Naive thymus-derived CD4-positive, alpha-beta T cell (primary cell): ENCODE measurements at places on chromosomes 3 and 15. TPM values are rescaled to one million over a fixed set of nuclear protein-coding genes. Genes with fewer than 3 reads are reported as not detected.

DNA sequence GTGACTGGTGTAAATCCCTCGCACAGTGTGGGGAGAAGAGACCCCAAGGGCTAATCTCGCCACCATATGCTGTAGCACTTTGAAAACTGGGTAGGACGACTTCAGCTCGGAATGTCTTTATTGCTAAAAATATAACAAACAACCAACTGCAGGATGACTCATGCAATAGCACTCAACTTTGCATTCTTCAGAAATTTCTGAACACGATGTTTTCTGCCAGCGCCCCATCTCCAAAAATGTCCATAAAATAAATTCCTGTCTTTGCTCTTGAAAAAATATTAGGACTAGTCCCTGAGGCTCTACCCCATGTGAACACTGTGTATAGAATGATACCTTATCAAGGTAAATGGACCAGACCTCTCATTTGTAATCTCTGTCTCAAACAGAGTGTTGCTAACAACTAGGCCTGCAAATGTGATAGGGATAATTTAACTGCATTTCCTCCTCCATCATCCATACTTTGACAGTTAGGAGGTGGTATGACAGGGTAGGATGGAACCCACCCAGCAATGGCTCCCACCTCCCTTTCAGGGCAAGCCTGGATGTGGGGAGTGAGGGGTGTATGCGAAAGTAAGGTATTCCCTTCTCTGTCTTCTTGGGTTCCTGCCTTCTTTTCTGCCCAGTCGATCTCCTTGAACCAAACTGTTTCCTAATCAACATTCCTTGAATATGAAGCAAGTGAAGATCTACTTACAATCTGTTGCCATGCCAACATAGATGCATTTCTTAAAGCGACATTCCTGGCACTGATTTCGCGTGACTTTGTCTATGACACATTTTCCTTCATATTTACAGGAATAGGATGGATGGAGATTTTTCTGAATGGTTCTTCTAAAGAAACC, 201.1 kb downstream of the NR1D2 start:
- no peak for DNase-seq
- H3K27me3 ChIP-seq, result no peaks in the 10 kb centered on the region
- no peak overlapping the region for H3K4me3 ChIP-seq
- no peaks in the 10 kb centered on the region for H3K4me1 ChIP-seq

- no peaks in the 10 kb centered on the region for H3K4me1 ChIP-seq
- H3K27me3 ChIP-seq, result no peaks in the 10 kb centered on the region
- no peak for DNase-seq
- no peak overlapping the region for H3K27ac ChIP-seq
- no peaks in the 10 kb centered on the region for H3K36me3 ChIP-seq
Measured at GRCh38 chr15:26757141-26757540, 15.7 kb downstream of the GABRB3 start.

- H3K4me1 ChIP-seq, result no peaks in the 10 kb centered on the region
- no peak overlapping the region for H3K27ac ChIP-seq
Measured at GRCh38 chr3:155179966-155180757, 100.0 kb downstream of the MME start.

- no peaks in the 10 kb centered on the region for H3K36me3 ChIP-seq
- no peak for DNase-seq
- H3K27ac ChIP-seq, result no peak overlapping the region
- no peaks in the 10 kb centered on the region for H3K4me1 ChIP-seq
Measured at GRCh38 chr3:36714343-36715086, 49.8 kb downstream of the DCLK3 start.

GRCh38 chr3:197353867-197354567, 55.6 kb upstream of the DLG1 start:
- no peaks in the 10 kb centered on the region for H3K27me3 ChIP-seq
- no peak overlapping the region for H3K27ac ChIP-seq
- H3K4me1 ChIP-seq, result no peaks in the 10 kb centered on the region
- DNase-seq, result no peak
- no peaks in the 10 kb centered on the region for H3K36me3 ChIP-seq

- H3K4me1 ChIP-seq, result no peaks in the 10 kb centered on the region
- H3K36me3 ChIP-seq, result no peaks in the 10 kb centered on the region
- no peak overlapping the region for H3K27ac ChIP-seq
- no peak overlapping the region for H3K4me3 ChIP-seq
- no peak for DNase-seq
- H3K27me3 ChIP-seq, result no peaks in the 10 kb centered on the region
Measured at GRCh38 chr3:149516920-149517319, 42.4 kb downstream of the TM4SF4 start.

GRCh38 chr3:124346487-124346886, 354.6 kb upstream of the ROPN1 start:
- no peak for DNase-seq
- no peaks in the 10 kb centered on the region for H3K27me3 ChIP-seq
- no peaks in the 10 kb centered on the region for H3K36me3 ChIP-seq
- H3K27ac ChIP-seq, result no peak overlapping the region

GRCh38 chr3:77605308-77605707, 565.4 kb downstream of the ROBO2 start:
- no peak for DNase-seq
- H3K36me3 ChIP-seq, result no peaks in the 10 kb centered on the region
- H3K27ac ChIP-seq, result no peak overlapping the region
- no peaks in the 10 kb centered on the region for H3K4me1 ChIP-seq

GRCh38 chr15:100018191-100018590, 285.0 kb upstream of the LYSMD4 start:
- DNase-seq, result no peak
- H3K4me3 ChIP-seq, result no peak overlapping the region
- no peaks in the 10 kb centered on the region for H3K27me3 ChIP-seq
- H3K27ac ChIP-seq, result no peak overlapping the region
- H3K36me3 ChIP-seq, result no peaks in the 10 kb centered on the region
- H3K4me1 ChIP-seq, result no peaks in the 10 kb centered on the region

DNA sequence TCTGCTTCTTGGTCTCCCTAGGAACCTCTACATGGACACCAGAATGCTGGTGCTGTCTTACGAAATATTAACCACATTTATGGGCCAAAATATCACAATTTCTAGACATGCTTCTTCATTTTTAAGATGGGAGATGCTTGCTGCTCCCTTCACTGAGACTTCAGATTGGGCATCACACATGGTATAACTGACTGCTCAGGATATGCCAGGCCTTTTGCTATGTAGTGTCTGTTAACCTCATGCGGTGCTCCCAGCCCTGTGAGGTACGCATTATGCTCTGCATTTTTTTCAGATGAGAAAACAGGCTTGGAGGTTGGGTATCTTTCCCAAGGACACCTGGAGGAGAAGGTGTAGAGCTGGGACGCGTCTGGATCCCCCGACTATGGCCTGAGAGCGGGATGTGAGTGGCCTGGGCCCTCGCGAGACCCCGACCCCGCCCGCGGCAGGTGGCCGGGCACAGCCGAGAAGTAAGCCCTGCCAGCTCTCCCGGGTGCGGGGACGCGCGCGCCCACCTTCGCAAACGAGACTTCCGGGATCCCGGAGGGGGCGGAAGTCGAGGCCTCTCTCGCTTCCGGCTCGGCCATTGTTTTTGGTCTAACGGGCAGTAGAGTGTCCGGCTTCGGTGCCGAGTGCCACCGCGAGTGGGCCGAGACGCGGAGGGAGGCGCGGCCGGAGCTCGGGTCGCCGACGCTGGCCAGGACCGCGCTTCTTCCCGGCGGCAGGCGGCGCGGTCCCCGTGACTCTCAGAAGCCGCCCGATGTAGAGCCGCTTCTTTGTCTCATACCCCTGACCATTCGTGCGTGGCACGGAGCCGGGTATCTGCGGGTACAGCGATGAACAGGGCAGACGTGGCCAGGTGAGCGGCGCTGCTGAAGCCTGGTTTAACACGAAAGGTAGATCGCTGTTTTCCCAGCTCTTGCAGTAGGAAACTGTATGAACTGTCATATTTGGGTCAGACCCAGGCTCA, at the start of gene ZKSCAN7:
Gene ZKSCAN7, plus strand, starts transcription at position 568 of the 967 bp plus-strand sequence. CDS start 1,855 bp downstream, outside the sequence.
- H3K27ac ChIP-seq, result peak within 1 kb of the TSS; percentile 47
- H3K4me3 ChIP-seq, result peak within 1 kb of the TSS; percentile 87
- DNase-seq, result peak; percentile 44
- peaks cover 9% of the 10 kb centered on the region for H3K4me1 ChIP-seq

DNA sequence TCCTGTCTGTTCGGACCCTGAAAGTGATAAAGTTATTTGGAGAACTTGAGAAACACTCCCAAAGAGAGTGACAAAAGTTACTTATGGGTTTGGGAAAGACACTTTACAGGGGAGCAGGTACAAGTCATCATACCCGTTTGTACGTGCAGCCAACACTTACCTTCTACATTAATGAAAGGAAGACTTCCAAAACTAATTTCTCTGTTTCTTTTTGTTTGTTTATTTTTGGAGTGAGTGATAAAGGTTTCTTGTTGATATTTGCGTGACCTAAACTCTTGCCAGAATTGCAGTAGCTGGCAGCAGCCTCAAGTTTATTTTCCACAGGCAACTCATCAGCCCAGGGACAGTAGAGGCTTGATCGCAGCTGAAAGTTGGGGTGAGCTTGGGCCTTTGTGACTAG, 8.4 kb downstream of the ABHD2 start:
- no peak overlapping the region for H3K27ac ChIP-seq
- DNase-seq, result no peak
- no peaks in the 10 kb centered on the region for H3K36me3 ChIP-seq
- H3K27me3 ChIP-seq, result no peaks in the 10 kb centered on the region

DNA sequence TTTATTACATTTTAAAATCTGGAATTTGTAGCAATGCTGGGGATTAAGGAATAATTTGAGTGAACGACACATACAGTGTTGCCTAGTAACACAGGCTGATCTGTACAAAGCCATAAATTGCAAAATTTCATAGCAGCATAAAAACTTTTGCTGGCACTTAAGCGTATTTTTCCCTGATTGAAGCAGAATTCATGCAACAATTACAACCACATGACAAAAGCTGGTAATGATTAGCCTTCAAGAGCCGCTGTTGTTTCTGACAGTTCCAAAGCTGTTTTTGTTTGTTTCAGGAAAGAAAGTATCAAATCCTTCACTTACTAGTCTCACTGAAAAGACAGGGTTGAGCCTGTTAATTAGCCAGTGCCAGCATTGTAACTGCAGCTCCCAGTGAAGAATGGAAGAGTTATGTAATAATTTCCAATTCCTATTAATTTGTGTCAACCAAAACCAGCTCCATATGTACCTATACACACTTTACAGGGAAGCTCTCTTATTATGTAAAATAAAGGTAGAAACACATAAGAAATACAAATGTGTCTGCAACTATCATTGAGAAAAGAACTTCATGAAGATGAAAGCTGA, 60.7 kb downstream of the AGTR1 start:
- no peaks in the 10 kb centered on the region for H3K36me3 ChIP-seq
- no peak overlapping the region for H3K27ac ChIP-seq
- no peak overlapping the region for H3K4me3 ChIP-seq
- DNase-seq, result no peak
- no peaks in the 10 kb centered on the region for H3K4me1 ChIP-seq

GRCh38 chr15:77069521-77070121, 1.3 kb downstream of the TSPAN3 start:
- no peak overlapping the region for H3K27ac ChIP-seq
- H3K27me3 ChIP-seq, result no peaks in the 10 kb centered on the region
- H3K4me1 ChIP-seq, result peaks cover 5% of the 10 kb centered on the region
- H3K36me3 ChIP-seq, result no peaks in the 10 kb centered on the region
- peak overlapping the region; percentile 44 for H3K4me3 ChIP-seq

GRCh38 chr3:110391640-110392395, 679.8 kb upstream of the NECTIN3 start:
- no peaks in the 10 kb centered on the region for H3K4me1 ChIP-seq
- H3K36me3 ChIP-seq, result no peaks in the 10 kb centered on the region
- H3K27ac ChIP-seq, result no peak overlapping the region
- no peak for DNase-seq

- DNase-seq, result peak; percentile 4
- H3K4me1 ChIP-seq, result peaks cover 7% of the 10 kb centered on the region
- H3K27ac ChIP-seq, result no peak overlapping the region
- H3K36me3 ChIP-seq, result no peaks in the 10 kb centered on the region
- H3K4me3 ChIP-seq, result no peak overlapping the region
Measured at GRCh38 chr3:155739154-155739553, 5.7 kb downstream of the PLCH1 start.

The MOBP gene
- total RNA-seq, result not detected

The RABL3 gene
- total RNA-seq, result 23.0 TPM

The MAPKAPK3 gene
- 29.5 TPM for total RNA-seq

The NEK10 gene
- 0.95 TPM for total RNA-seq

The TMCO5A gene
- total RNA-seq, result not detected

The A4GNT gene
- not detected for total RNA-seq

The ATP13A5 gene
- not detected for total RNA-seq

The RAB7A gene
- total RNA-seq, result 172 TPM

The MTFMT gene
- 7.1 TPM for total RNA-seq

The CEMIP gene
- total RNA-seq, result not detected

The DENND4A gene
- 66.4 TPM for total RNA-seq
